ENCODE measurements at places on chromosomes 3 and 15. TPM values are rescaled to one million over a fixed set of nuclear protein-coding genes. Genes with fewer than 3 reads are reported as not detected.

- peak overlapping the region; percentile 54 for H3K27ac ChIP-seq
- H3K36me3 ChIP-seq = no peaks in the 10 kb centered on the region
- no peak overlapping the region for H3K4me3 ChIP-seq
- no peaks in the 10 kb centered on the region for H3K27me3 ChIP-seq
These were observed 61.4 kb downstream of the TTBK2 start for GRCh38 chr15:42858999-42859789.

GRCh38 chr15:31985607-31986006, 44.7 kb upstream of the CHRNA7 start:
- H3K27me3 ChIP-seq = no peaks in the 10 kb centered on the region
- H3K36me3 ChIP-seq = no peaks in the 10 kb centered on the region
- no peaks in the 10 kb centered on the region for H3K4me1 ChIP-seq
- no peak overlapping the region for H3K27ac ChIP-seq

DNA sequence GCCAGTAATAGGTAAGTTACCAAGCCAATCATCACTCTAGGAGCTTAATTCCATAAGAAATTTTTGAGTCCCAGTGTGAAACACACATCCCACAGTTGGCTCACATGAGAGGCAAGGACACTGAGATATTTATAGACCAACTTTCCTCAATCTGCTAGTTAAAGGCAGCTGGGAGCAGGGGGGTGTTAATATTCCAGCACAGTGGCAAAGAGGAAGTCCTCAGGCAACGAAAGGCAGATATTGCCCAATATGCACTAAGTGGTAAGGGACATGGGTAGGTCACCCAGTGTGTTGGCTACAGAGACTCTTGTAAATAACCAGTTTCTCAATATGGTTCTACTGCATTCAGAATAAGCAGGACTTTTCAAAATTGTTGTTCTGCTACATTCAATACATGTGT, 61.0 kb downstream of the TOP2B start:
- H3K4me1 ChIP-seq = no peaks in the 10 kb centered on the region
- H3K27ac ChIP-seq = peak overlapping the region; percentile 13
- H3K27me3 ChIP-seq = no peaks in the 10 kb centered on the region
- no peak for DNase-seq
- H3K4me3 ChIP-seq = no peak overlapping the region

DNA sequence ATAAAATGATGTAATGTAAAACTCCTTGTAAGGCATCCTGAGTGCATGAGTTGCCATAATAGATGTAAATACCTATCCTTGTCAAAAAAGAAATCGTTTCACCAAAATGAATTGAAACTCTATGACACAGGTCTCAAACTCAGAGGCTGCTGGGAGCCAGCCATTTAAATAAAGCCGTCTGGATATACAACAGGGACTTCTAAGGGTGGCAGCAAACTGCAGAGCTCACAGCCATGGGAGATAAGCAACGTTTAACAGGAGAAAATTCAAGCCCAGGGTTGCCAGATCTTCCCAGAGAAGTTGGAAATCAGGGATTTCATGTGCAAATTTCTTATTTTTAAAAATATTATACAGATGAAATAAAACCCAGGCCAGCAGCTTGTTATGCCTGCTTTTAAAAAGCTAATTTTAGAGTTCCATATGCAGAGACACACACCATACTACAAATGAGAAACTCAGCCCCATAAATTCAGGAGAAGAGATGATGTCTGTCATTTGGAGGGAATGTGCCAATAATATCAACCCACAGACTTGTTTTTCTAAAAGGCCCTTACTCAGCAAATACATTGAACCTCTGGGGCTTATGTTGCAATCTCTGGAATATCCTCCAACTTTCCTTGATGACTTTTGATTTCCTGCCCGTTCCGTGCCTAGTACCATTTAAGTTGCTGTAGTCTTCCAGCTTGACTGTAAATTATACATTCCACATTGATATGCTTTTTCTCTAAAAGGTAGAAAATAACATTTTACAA, 75.6 kb downstream of the AQP9 start:
- no peak overlapping the region for H3K27ac ChIP-seq
- H3K4me3 ChIP-seq = no peak overlapping the region
- no peak for DNase-seq
- H3K4me1 ChIP-seq = no peaks in the 10 kb centered on the region

GRCh38 chr15:68682330-68682729, 103.5 kb downstream of the CORO2B start:
- no peaks in the 10 kb centered on the region for H3K36me3 ChIP-seq
- H3K27me3 ChIP-seq = no peaks in the 10 kb centered on the region
- no peaks in the 10 kb centered on the region for H3K4me1 ChIP-seq
- DNase-seq = no peak
- no peak overlapping the region for H3K27ac ChIP-seq

GRCh38 chr3:71456156-71456555, 127.4 kb downstream of the FOXP1 start:
- no peak overlapping the region for H3K4me3 ChIP-seq
- H3K36me3 ChIP-seq = no peaks in the 10 kb centered on the region
- DNase-seq = no peak
- peak overlapping the region; percentile 25 for H3K27ac ChIP-seq

DNA sequence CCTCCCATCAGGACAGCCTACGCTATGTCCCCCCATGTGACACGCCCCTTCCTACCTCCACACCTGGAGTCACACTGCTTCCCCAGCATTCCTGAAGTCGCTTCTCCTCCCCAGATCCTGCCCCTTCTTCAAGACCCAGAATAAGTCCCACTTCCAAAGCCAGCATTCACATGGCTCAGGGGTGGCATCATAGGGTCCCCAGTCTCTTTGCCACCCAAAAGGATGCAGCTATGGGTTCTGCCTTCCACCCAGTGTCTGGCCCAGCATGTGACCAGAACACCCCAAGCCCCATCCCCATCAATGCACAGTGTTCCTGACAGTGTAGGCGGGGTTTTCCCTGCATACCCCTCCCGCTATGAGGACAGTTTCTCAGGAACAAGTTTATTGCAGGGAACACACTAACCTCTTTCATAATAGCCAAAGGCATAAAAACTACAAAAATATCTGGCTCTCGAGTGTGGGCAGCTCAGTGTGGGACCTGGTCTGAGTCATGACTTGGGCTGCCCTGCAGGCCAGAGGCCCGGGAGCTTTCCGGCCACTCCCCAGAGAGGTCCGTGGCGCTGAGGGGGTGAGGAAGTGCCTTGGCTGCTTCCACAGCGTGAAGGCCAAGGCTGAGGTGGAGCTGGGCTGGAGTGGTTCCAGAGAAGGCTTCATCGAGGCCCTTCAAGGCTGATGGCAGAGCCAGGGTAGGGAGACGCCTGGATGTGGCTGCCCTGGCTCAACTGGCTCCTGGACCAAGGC, 5.8 kb downstream of the ISLR start:
- no peaks in the 10 kb centered on the region for H3K27me3 ChIP-seq
- peak; percentile 58 for DNase-seq
- no peaks in the 10 kb centered on the region for H3K36me3 ChIP-seq
- no peak overlapping the region for H3K4me3 ChIP-seq
- peaks cover 33% of the 10 kb centered on the region for H3K4me1 ChIP-seq

SCG5 gene
- not detected for total RNA-seq

DNA sequence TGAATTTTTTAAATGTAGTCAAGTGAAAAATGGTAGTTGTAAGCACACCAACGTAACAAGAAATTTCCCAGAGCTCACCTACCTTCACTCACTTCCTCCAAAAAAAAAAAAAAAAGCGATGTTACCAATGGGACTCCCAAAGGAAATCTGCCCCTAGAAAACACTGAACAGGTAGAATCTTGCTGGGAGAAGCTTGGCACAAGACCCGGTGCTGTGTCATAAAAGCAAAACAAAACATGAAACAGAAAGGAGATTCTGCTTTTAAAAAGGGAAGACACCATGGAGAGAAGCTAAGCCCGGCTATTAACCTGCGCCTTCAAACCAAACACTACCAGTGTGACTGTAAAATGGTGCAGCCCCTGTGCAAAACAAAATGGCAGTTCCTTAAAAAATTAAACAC, 40.5 kb downstream of the PGPEP1L start:
- H3K27ac ChIP-seq = no peak overlapping the region
- peaks cover 1% of the 10 kb centered on the region for H3K36me3 ChIP-seq
- no peak for DNase-seq
- H3K4me3 ChIP-seq = no peak overlapping the region
- H3K4me1 ChIP-seq = no peaks in the 10 kb centered on the region
- no peaks in the 10 kb centered on the region for H3K27me3 ChIP-seq

GOLGA6L6 gene
- not detected for total RNA-seq

CX3CR1 gene
- 1.3 TPM for total RNA-seq

GRCh38 chr3:133986311-133986710, 43.4 kb downstream of the SLCO2A1 start:
- no peak overlapping the region for H3K27ac ChIP-seq
- no peaks in the 10 kb centered on the region for H3K36me3 ChIP-seq
- no peaks in the 10 kb centered on the region for H3K4me1 ChIP-seq
- H3K4me3 ChIP-seq = no peak overlapping the region

CDCP1 gene
- 11.3 TPM for total RNA-seq

DNA sequence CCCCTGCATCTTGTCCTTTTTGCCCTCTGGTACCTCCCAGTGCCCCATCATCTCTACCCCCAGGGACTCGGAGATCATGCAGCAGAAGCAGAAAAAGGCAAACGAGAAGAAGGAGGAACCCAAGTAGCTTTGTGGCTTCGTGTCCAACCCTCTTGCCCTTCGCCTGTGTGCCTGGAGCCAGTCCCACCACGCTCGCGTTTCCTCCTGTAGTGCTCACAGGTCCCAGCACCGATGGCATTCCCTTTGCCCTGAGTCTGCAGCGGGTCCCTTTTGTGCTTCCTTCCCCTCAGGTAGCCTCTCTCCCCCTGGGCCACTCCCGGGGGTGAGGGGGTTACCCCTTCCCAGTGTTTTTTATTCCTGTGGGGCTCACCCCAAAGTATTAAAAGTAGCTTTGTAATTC, 1.5 kb downstream of the SERF2 start:
- DNase-seq = no peak
- no peaks in the 10 kb centered on the region for H3K27me3 ChIP-seq
- peak overlapping the region; percentile 99 for H3K27ac ChIP-seq
- H3K4me1 ChIP-seq = peaks cover 6% of the 10 kb centered on the region
- no peaks in the 10 kb centered on the region for H3K36me3 ChIP-seq

DNA sequence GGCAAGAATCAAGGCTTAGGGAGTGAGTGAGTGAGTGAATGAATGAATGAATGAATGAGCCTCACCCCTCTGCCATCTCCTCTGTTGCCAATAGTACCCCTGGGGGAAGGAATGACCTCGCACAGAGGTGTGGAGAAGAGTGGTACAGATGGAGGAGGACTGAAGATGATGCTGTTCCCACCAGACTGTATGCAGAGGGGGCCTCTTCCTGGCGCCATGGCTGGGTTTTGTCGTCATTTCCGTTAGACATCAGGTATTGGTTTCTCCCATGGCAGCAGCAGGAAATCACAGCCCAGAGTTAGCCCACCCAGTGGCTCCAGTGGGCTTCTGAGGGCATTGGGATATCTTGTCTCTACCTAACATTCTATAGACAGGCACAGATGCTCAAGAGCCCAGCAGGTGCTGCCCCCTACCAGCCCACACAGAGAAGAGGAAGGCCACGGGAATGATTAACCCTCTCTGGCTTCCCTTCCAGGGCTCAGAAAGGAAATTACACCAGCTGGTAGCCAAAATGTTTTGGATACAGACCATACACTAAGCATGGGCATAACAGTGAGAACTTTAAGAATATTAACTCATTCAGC, 109.8 kb upstream of the SLC6A11 start:
- no peaks in the 10 kb centered on the region for H3K27me3 ChIP-seq
- no peaks in the 10 kb centered on the region for H3K36me3 ChIP-seq
- no peak for DNase-seq
- no peak overlapping the region for H3K27ac ChIP-seq

GOLGA8T gene
- total RNA-seq = not detected

CFAP20DC gene
- total RNA-seq = 3.3 TPM

NRROS gene
- 4.3 TPM for total RNA-seq
